Calu3 (cell line): ENCODE measurements at places on chromosomes 1 and 21.

- no peak for DNase-seq
- no peaks in the 10 kb centered on the region for H3K27me3 ChIP-seq
- H3K27ac ChIP-seq, result no peak overlapping the region
- H3K36me3 ChIP-seq, result no peaks in the 10 kb centered on the region
- H3K4me3 ChIP-seq, result no peak overlapping the region
Measured at GRCh38 chr1:66108624-66109023, 315.9 kb downstream of the PDE4B start.

- H3K4me1 ChIP-seq, result no peaks in the 10 kb centered on the region
- no peak overlapping the region for H3K4me3 ChIP-seq
- H3K36me3 ChIP-seq, result peaks cover 35% of the 10 kb centered on the region
- no peaks in the 10 kb centered on the region for H3K27me3 ChIP-seq
Measured at GRCh38 chr1:54844564-54844963, 42.4 kb downstream of the DHCR24 start.

DNA sequence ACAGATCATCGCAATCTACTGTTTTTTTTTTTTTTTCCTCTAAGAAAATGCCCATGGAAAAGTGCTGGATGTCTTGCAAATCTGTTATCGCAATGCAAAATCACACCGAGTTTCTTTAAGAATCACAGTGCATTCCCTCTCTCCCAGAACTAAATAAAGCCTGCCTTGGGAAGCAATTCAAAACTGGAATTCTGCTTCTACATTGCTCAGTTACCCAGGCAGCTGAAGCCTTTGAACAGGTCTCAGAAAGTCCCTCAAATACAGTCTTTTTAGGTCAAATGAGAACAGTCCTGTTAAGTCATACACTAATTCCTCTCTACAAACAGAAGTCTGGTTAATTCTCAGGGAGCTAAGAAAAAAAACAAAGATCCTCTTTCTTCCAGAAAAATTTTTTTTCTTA lies 46.3 kb downstream of the SLC30A10 start:
- no peaks in the 10 kb centered on the region for H3K4me1 ChIP-seq
- no peaks in the 10 kb centered on the region for H3K36me3 ChIP-seq
- no peak overlapping the region for H3K27ac ChIP-seq
- no peak overlapping the region for H3K4me3 ChIP-seq

DNA sequence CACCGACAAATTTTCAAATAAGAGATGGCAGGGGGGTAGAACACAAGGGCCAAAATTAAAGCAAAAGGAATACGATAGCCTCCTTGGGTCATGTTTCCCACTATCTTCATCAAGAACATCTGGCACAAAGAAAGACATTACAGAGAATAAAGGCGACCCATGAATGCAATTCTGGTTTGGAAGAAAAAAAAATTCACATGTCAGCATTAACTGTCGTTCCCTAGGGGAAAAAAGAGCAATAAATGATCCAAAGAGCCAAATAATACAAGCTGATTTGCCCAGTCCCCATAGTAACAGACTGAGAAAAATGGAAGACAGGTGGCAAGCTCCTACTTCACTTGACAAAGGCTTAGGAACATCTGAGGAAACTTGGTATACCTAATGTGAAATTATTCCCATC lies 4.5 kb downstream of the STIL start:
- no peaks in the 10 kb centered on the region for H3K27me3 ChIP-seq
- no peak overlapping the region for H3K27ac ChIP-seq
- H3K4me3 ChIP-seq, result no peak overlapping the region
- H3K4me1 ChIP-seq, result peaks cover 8% of the 10 kb centered on the region
- peaks cover 55% of the 10 kb centered on the region for H3K36me3 ChIP-seq

DNA sequence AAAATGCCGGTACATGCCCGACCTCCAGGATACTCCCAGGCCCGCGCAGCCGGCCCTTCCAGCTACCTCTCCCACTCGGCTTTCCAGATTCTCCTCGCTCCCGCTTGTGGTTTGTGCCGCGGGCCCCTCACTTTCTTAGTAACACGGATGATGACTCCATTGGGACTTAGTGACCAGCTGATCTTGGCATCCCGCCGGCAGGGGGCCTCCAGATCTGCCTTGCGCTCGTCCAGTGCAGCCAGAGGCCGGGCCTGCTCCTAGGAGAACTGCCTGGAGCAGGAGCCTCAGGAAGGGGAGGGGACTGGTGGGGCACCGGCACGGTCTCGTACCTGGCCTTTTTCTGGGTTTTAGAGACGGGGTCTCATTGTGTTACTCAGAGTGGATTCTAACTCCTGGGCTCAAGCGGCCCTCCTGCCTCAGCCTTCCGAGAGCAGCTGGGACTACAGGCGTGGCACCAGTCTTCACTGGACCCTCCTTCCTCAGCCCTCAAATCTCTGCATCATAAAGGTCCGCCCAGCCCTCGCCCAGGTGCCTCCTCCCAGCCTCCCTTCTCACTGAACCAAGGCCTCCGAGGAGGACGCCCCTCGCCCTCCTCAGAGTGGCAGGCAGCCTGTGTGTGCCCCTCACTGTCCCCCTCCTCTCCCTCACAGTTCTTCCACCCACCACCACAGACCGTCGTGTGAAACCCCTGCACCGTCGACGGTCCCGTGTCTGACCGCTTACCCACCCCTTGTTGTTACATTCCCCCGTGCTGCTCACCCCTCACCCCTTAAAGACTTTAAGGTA lies 78.6 kb downstream of the SLC25A24 start:
- no peak for DNase-seq
- H3K27me3 ChIP-seq, result peaks cover 63% of the 10 kb centered on the region

GRCh38 chr1:7594714-7595295 lies 176.3 kb upstream of the VAMP3 start:
- DNase-seq, result no peak
- no peaks in the 10 kb centered on the region for H3K36me3 ChIP-seq
- no peaks in the 10 kb centered on the region for H3K4me1 ChIP-seq
- no peak overlapping the region for H3K27ac ChIP-seq
- peaks cover 47% of the 10 kb centered on the region for H3K27me3 ChIP-seq

- H3K36me3 ChIP-seq, result peaks cover 13% of the 10 kb centered on the region
- DNase-seq, result no peak
- no peaks in the 10 kb centered on the region for H3K27me3 ChIP-seq
- no peak overlapping the region for H3K4me3 ChIP-seq
- no peak overlapping the region for H3K27ac ChIP-seq
Measured at GRCh38 chr1:24421502-24421901, 5.9 kb downstream of the NIPAL3 start.

- peaks cover 10% of the 10 kb centered on the region for H3K27me3 ChIP-seq
- no peaks in the 10 kb centered on the region for H3K36me3 ChIP-seq
- DNase-seq, result no peak
- H3K27ac ChIP-seq, result no peak overlapping the region
Measured at GRCh38 chr1:7229696-7230631, 444.7 kb downstream of the CAMTA1 start.

- H3K4me1 ChIP-seq, result peaks cover 27% of the 10 kb centered on the region
- peaks cover 6% of the 10 kb centered on the region for H3K36me3 ChIP-seq
- no peaks in the 10 kb centered on the region for H3K27me3 ChIP-seq
- H3K4me3 ChIP-seq, result peak overlapping the region; percentile 79
- peak; percentile 46 for DNase-seq
- peak overlapping the region; percentile 55 for H3K27ac ChIP-seq
Measured at GRCh38 chr1:243917177-243917862, 67.3 kb upstream of the AKT3 start.

- no peaks in the 10 kb centered on the region for H3K27me3 ChIP-seq
- H3K4me1 ChIP-seq, result peaks cover 12% of the 10 kb centered on the region
- no peak overlapping the region for H3K27ac ChIP-seq
Measured at GRCh38 chr1:91744953-91745639, 140.9 kb downstream of the TGFBR3 start.

- H3K4me1 ChIP-seq, result no peaks in the 10 kb centered on the region
- no peak overlapping the region for H3K27ac ChIP-seq
- no peak for DNase-seq
- H3K36me3 ChIP-seq, result no peaks in the 10 kb centered on the region
- no peaks in the 10 kb centered on the region for H3K27me3 ChIP-seq
- no peak overlapping the region for H3K4me3 ChIP-seq
Measured at GRCh38 chr1:83508485-83509151, 490.3 kb downstream of the TTLL7 start.

- no peaks in the 10 kb centered on the region for H3K36me3 ChIP-seq
- DNase-seq, result no peak
- no peak overlapping the region for H3K4me3 ChIP-seq
- H3K4me1 ChIP-seq, result no peaks in the 10 kb centered on the region
- H3K27me3 ChIP-seq, result no peaks in the 10 kb centered on the region
Measured at GRCh38 chr1:69451196-69451595, 116.5 kb upstream of the LRRC7 start.
